Left lobe of liver (tissue), 2 donors: ENCODE measurements at places on chromosomes 16 and 17. TPM values are rescaled to one million over a fixed set of nuclear protein-coding genes. Genes with fewer than 3 reads are reported as not detected.

- DNase-seq = peak; percentile 73
These were observed 14.5 kb upstream of the MTSS2 start for GRCh38 chr16:70700101-70701020.

- peak; percentile 80 for DNase-seq
These were observed 121.2 kb downstream of the SNX29 start for GRCh38 chr16:12097523-12098428.

DNA sequence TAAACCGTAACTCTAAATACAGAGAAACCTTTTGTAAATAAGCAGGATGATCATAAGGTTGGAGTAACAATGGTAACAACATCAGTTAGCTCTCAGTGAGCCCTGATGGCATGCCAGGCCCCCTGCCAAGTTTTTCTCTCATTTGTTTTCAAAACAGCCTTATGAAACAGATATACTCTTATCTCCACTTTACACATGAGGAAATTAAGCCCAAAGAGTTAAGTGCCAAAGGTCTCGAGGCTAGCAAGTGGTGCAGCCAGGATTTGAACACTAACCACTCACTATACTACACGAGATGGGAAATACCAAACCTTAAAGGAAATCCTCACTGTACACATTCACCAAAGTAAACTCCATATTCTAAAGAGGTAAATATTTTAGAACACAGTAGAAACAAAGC lies 15.0 kb downstream of the USP31 start:
- peak; percentile 75 for DNase-seq

DNA sequence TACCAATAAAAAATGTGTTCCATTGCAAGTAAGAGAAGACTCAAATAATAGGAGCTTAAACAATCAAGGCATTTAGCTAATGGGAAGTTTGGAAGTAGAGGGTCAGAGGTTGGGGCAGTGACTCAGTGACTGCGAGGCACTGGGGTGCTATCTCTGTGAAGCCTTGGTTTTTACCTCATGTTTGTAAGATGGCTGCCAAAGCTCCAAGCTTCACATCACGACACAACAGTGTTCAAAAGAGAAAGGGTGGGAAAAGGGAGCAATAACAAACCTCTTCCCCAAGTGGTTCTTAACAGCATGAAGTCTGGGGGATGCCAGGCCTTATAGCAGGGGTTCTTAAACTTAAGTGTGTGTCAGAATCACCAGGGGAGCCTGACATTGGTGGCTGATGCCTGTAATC lies 26.6 kb upstream of the GPRC5B start:
- no peak for DNase-seq

DNA sequence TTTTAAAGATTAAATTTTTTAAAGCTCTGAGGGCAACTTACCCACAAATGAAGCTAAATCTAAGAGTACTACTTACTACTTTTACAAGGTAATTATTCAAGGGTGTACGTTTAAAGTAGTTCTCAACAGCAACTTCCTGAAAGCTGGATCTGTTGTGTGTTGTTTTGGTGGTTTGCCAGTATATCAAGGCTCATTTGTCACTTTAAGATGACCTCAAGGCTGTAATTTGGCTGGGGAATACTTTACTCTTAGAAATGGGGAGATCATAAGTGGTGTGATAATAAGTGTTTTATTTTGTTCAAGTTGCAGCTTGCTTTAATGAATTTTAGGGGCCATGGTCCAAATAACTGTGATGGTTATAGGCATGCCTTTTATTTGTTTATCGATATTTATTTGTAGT lies 30.4 kb downstream of the AP2B1 start:
- DNase-seq = no peak

DNA sequence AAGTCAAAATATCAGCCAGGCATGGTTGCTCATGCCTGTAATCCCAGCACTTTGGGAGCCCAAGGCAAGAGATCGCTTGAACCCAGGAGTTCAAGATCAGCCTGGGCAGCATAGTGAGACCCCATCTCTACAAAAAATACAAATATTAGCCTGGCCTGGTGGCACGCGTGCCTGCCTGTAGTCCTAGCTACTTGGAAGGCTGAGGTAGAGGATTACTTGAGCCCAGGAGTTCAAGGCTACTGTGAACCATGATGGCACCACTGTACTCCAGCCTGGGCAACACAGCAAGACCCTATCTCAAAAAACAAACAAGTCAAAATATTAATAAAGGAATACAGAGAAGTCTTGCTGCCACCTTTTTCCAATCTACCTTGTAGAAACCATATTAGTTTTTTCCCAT lies 4.2 kb downstream of the ZNF689 start:
- no peak for DNase-seq

DNA sequence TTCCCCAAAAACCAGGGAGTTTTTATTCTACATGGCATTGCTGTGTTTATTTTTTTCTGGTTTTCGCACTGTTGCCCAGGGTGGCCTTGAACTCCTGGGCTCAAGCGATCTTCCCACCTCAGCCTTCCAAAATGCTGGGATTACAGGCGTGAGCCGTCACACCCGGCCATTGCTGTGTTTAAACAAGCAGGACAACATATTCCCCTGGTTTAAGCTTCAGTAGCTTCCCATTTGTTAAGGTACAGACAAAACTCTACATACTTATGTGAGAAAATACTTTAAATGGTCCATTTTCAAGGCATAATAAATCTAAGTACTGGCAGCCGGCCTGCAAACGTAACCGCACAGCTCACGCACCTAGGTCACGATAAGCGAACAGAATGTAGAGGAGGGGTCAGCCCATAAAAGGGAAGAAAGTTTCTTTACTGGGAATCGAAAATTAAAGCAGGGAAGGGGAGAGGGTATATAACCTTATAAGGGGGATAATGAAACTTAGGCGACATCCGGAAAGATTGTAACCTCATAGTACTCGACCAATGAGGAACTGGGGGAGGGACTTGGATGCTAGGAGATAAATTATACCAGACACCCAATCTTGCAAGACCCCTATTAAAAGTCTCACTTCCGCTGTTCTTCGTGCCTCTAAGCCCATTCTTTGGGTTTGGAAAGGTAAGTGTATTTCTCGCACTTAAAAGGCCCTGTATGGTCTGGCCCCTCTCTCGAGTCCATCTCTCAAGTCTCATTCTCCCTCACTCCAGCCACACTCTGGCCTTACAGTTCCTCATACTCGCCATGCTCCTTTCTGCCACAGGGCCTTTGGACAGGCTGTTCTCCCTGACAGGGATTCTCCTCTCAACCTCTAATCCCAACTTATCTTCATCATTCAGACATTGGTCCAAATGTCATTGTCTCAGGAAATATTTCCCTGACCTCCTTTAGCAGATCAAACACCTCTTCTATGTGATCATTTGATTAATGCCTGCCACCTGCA lies 59.2 kb downstream of the TEX14 start:
- DNase-seq = peak; percentile 51

DNA sequence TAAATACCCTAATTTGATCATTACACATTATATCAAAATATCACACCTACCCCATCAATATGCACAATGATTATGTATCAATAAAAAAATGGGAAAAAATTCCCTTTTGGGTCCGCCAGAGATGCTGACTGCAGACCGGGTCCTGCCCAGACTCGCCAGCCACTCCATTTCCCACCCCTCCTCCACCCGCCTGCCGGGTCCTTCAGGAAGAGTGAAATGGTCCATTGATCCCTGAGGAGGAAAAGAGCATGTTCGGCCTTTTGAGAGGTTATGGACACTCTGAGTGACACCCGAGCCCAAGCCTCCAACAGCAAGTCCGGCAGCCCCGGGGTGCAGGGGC lies 123.9 kb upstream of the ZFHX3 start:
- no peak for DNase-seq

DNA sequence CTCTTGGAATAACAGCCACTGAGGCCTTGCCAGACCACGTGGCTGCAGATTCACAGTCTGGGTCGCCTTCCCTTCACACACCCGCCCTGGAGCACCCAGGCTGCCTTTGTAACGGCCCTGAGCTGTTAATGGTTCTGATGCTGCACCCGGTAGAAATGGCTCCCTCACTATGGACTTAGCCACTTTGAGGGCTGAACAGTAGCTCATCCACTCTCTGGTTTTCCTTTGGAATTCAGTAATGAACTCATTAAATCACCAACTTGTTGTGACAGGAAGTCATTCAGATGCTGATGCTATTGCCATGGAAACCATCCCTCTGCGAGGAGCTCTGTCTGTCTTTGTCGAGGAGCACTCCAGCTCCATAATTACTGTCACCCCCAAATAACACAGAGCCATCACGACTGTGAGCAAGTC lies 59.2 kb downstream of the CDK5R1 start:
- DNase-seq = no peak

GRCh38 chr17:20926532-20926931 lies 116.3 kb downstream of the USP22 start:
- DNase-seq = no peak

DNA sequence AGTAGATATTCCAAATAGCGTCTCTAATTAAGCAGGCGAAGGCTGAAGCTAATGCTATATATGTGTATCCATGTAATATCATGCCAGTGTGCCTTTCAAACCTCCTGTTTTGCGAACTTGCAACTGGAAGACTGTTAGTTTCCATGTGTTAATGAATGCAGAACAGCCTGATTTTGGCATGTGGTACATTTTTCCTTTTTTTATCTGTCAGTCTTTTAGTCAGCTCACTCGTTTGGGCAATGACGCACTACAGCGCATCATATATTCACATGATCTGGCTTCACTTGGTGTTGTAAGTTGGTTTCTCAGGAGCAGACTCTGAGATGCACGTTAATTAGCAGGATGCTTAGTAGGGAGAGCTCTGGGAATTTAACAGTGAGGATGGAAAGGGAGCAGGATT lies 210.4 kb upstream of the CA10 start:
- no peak for DNase-seq

- DNase-seq = peak; percentile 83
These were observed 7.1 kb downstream of the ADGRG1 start for GRCh38 chr16:57635266-57636097.

DNA sequence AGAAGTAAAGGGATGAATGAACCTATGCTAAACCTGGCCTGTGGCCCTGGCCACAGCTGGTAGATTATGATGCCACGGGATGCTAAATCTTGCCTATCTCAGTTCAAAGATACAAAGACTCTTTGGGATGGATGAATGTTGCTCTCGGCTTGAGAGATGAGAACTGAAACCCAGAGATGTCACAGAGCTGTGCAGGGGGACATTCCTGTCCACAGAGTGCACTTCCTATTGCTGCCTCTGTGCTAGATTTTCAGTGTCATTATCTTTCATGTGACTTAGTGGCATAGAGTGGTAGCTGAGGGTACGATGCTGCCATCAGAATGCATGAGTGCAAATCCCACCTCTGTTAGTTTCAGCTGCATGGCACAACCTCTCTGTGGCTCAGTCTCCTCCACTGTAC lies 2.3 kb upstream of the MT1M start:
- no peak for DNase-seq

GRCh38 chr17:43333433-43333943 lies 65.3 kb upstream of the ARL4D start:
- no peak for DNase-seq

DNA sequence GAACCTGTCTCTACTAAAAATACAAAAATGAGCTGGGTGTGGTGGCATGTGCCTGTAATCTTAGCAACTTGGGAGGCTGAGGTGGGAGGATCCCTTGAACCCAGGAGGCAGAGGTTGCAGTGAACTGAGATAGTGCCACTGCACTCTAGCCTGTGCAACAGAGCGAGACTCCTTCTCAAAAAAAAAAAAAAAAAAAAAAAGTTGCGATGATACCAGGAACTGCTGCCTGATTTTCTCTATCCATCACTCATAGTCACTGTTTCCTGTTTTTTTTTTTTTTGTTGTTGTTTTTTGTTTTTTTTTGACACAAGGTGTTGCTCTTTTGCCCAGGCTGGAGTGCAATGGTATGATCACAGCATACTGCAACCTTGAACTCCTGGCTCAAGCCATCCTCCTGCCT lies 59.2 kb downstream of the ABCC1 start:
- DNase-seq = no peak

- no peak for DNase-seq
These were observed 1.6 kb downstream of the TMC8 start for GRCh38 chr17:78132084-78132676.

GRCh38 chr17:76905036-76905435 lies 36.8 kb downstream of the MGAT5B start:
- DNase-seq = no peak

DNA sequence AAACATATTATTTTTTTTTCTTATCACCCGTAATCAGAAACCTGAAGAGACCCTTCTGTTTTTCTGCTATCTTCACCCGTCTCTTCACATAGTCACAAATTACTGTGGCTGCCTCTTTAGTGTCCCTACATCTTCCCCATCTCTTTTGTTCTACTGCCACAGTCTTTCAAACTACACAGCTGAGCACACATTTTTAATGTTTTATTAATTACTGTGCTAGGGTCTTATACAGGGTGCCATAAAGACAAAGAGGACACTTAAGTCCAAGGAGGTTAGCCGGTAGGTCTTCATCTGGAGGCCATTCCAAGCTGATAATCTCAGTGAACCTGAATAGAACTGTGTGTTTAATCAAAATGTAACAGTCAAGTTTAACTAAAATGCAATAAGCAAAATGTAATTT lies 20.7 kb downstream of the CNTNAP4 start:
- no peak for DNase-seq

DNA sequence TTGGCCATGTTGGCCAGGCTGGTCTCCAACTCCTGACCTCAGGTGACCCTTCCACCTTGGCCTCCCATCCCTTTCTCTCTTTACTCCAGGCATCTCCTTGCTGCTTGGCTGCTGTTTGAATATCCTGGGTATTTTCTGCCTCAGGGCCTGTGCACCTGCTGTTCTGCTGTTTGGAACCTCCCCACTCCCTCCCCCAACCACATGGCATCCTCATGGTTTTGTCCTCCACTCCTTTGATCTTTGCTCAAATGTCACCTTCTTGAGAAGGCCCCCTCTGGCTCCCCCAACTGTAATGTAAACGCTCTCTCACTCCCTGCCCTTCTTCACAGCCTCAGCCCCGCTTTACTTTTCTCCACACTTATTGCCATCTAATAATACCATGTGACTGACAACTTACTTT lies 152.0 kb downstream of the GSG1L start:
- no peak for DNase-seq

- no peak for DNase-seq
These were observed 55.3 kb upstream of the ERCC4 start for GRCh38 chr16:13864689-13865088.

GRCh38 chr16:81366316-81366932 lies 51.7 kb downstream of the GAN start:
- DNase-seq = no peak

Gene TPSD1
- not detected for total RNA-seq

Gene PRCD
- total RNA-seq = 0.15 TPM

Gene C1QTNF1
- 15.5 TPM for total RNA-seq

Gene CACNG3
- total RNA-seq = not detected

Gene HS3ST3A1
- 7.6 TPM for total RNA-seq

Gene HSD17B1
- 1.3 TPM for total RNA-seq

Gene HSF5
- total RNA-seq = 0.18 TPM

Gene B9D1
- 3.0 TPM for total RNA-seq

Gene AATK
- 0.70 TPM for total RNA-seq

Gene CEP112
- total RNA-seq = 3.1 TPM

Gene KRTAP16-1
- not detected for total RNA-seq

Gene SLC5A11
- 1.1 TPM for total RNA-seq

Gene DDX52
- 10.1 TPM for total RNA-seq

Gene AOC3
- total RNA-seq = 8.6 TPM

Gene COQ7
- 8.4 TPM for total RNA-seq
